Activated T-helper 1 cell treated with anti-CD3 and anti-CD28 coated beads, Interleukin-12 subunit alpha, Interleukin-12 subunit beta, Interleukin-2, Interleukin-4 antibody, amounts not matched to agents 30 ng/mL and 10 ng/mL and 1 ng/mL, durations not matched to agents 14 hours and 24 hours and 36 hours (primary cell): ENCODE measurements at places on chromosomes 5 and 9. TPM values are rescaled to one million over a fixed set of nuclear protein-coding genes. Genes with fewer than 3 reads are reported as not detected.

The PCDHB16 gene
- not detected in 2 replicates for total RNA-seq

The SPATA31D4 gene
- not detected in 2 replicates for total RNA-seq

The PCDH1 gene
- total RNA-seq, result not detected in 2 replicates

The MROH2B gene
- not detected in 2 replicates for total RNA-seq

The KLHL3 gene
- total RNA-seq, result 1.2 and 2.2 TPM in 2 replicates

The FCN2 gene
- not detected in 2 replicates for total RNA-seq

The DIMT1 gene
- total RNA-seq, result 42.4 and 45.0 TPM in 2 replicates

The SHISAL2B gene
- not detected in 2 replicates for total RNA-seq

The NUDCD2 gene
- 39.3 and 44.0 TPM in 2 replicates for total RNA-seq

The TERT gene
- total RNA-seq, result 12.3 and 12.5 TPM in 2 replicates

The UQCRQ gene
- total RNA-seq, result 410 and 425 TPM in 2 replicates

The FAM53C gene
- 27.0 and 29.2 TPM in 2 replicates for total RNA-seq
